ENCODE measurements at places on chromosomes 5 and 9.
A peak's percentile ranks its signal among the peaks of the same experiment; 100 is the strongest.

- no peak for DNase-seq
Measured at GRCh38 chr5:89450149-89450538, 567.2 kb upstream of the MEF2C start.

- DNase-seq = no peak
Measured at GRCh38 chr5:88000877-88001276, 267.8 kb downstream of the TMEM161B start.

DNA sequence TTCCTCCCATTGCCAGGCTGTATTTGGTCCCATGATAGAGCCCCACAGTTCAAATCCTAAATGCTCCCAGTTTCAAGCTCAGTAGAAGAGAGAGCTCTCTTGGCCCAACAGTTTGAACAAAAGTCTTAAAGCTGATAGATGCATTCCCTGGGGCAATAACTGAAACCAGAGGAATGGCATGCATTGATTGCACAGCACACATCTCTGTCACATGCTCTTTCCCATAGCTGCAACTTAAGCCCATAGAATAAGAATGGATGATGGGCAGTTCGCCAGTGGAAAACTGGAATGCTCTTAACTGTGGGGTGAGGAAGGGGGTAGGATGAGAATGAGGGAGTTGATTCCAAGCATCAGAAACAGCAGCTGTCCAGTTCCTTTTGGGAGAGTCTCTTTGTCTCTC is 1942.4 kb upstream of the WWC1 start:
- DNase-seq = no peak

DNA sequence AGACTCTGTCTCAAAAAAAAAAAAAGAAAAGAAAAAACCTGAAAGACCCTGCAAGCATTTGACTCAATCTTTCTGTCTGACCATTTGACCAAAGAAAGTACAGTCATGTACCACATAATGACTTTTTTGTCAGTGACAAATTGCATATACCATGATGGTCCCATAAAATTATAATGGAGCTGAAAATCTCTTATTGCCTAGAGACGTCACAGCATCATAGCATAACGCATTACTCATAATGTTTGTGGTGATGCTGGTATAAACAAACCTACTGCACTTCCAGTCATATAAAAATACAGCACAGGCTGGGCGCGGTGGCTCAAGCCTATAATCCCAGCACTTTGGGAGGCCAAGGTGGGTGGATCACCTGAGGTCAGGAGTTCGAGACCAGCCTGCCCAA is 10.5 kb downstream of the ECM2 start:
- DNase-seq = no peak

GRCh38 chr9:17878810-17879370 is 300.0 kb downstream of the SH3GL2 start:
- no peak for DNase-seq

GRCh38 chr5:40437452-40437861 is 242.3 kb upstream of the PTGER4 start:
- DNase-seq = peak; percentile 66

DNA sequence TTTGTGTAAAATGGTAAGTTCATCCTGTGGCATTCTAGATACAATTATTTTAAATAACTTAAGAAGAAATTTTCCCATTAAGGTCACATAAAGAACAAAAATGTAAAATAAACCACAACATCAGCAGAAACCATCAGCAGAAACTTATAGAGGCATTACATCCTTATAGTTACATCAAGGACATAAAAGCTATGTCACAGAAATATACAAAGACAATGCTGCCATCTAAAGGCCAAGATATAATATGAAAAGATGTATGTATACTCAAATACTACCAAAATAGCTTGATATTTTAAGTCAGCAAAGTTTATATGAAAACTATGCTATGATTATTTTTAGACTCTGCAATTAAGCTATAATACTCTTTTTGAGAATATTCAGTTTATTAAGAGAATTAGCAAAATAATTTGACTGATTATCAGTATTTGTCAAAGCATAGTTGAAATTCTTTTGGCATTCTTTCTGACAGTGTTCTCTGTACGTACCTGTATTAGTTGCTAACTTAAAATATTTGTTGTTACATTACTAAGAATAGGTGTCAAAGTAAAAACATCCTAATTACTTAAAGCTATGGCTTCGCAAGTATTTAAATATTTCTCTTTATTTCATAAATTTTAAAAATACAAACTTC is 36.2 kb downstream of the FBXL17 start:
- no peak for DNase-seq

GRCh38 chr5:174607916-174608315 is 116.5 kb upstream of the MSX2 start:
- DNase-seq = no peak

- DNase-seq = no peak
Measured at GRCh38 chr9:137234055-137234697, 3.5 kb downstream of the SLC34A3 start.

- no peak for DNase-seq
Measured at GRCh38 chr5:117131048-117131679, 556.5 kb upstream of the SEMA6A start.

GRCh38 chr5:65359981-65360380 is 121.7 kb downstream of the ADAMTS6 start:
- no peak for DNase-seq

DNA sequence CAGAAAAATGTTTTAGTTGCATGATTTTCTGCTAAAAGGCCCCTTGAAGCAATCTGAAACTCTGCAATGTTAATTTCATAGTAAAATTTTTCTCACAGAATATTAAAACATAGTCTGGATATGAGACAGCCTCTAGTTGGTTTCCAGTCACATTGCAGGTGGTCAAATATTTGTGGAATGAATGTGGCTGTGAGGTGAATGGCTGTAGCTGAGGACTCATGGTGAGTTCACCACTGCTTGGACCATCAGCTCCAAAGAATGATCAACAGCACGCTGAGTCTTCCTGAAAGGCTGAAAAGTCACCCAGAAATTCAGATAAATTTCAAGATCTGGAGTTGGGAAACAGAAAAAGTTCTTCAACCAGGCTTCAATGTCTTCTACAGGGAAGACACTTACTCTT is 79.8 kb downstream of the MAT2B start:
- no peak for DNase-seq

- no peak for DNase-seq
Measured at GRCh38 chr5:142853682-142854081, 83.5 kb downstream of the ARHGAP26 start.

DNA sequence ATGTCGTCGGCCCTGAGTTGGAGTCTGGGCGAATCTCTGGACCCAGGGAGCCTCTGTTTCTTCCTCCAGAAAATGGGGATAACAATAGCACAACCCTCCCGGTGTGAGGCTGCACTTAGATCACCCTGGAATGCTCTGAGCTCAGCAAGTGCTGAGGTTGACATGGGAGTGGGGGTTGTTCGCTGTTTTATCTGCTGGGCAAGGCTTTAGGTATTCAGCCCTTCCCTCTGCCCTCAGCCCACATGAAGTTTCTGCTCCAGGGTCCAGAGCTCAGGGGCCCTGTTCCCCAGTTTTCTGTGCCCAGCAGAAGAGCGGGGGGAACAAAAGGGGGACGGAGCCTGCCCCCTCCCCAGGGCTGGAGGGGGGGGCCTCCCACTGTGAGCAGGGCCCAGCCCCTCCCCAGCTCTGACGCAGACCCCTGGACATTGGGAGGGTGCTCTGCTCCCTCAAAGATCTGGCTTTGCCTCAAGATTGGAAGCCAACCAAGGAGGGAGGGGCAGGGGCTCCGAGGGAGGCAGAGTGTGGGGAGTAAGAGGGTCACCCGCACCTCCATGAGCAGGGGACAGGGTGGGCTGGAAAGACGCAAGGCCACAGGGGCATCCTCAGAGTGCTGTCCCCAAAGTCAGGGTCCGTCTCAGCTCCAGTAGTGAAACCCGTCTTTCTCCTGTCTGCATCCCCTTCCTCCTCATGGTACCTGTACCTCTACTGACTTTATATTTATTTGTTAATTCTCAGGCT is 215.6 kb downstream of the C9orf50 start:
- DNase-seq = no peak

GRCh38 chr9:27632254-27632653 is 59.0 kb upstream of the C9orf72 start:
- DNase-seq = no peak

- no peak for DNase-seq
Measured at GRCh38 chr5:160978944-160979343, 126.9 kb upstream of the ATP10B start.

GRCh38 chr5:134174841-134175839 is 1.6 kb downstream of the SKP1 start:
- DNase-seq = no peak

DNA sequence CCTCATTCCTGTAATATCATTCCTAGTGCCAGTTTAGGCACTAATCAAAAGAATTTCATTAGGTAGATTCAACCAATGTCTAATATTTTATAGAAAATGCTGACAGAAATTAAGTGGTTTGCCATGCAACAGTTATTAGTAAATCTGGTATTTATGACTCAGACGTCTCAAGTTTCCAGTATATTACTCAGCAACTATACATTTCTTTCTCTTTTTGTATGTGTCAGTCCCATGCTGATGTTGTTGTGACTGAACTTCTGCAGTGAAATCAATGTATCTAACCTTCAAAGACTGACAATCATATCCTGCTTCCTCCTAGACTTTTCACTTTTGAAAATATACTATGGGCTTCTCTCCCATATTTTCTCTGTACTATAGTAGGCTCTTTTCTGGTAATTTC is 822.5 kb downstream of the NR2F1-AS1 start:
- no peak for DNase-seq

GRCh38 chr5:51387884-51388275 is 4.6 kb downstream of the ISL1 start:
- no peak for DNase-seq

- DNase-seq = no peak
Measured at GRCh38 chr5:158456756-158457155, 597.8 kb upstream of the CLINT1 start.

Measured in stimulated activated CD8-positive, alpha-beta memory T cell treated with anti-CD3 and anti-CD28 coated beads, Interleukin-4, amount 100 ng/mL, for 48 hours (primary cell).